ENCODE measurements at places on chromosomes 7 and 10.

- DNase-seq, result no peak
Observed at GRCh38 chr10:83515001-83515400, 624.3 kb upstream of the GHITM start.

DNA sequence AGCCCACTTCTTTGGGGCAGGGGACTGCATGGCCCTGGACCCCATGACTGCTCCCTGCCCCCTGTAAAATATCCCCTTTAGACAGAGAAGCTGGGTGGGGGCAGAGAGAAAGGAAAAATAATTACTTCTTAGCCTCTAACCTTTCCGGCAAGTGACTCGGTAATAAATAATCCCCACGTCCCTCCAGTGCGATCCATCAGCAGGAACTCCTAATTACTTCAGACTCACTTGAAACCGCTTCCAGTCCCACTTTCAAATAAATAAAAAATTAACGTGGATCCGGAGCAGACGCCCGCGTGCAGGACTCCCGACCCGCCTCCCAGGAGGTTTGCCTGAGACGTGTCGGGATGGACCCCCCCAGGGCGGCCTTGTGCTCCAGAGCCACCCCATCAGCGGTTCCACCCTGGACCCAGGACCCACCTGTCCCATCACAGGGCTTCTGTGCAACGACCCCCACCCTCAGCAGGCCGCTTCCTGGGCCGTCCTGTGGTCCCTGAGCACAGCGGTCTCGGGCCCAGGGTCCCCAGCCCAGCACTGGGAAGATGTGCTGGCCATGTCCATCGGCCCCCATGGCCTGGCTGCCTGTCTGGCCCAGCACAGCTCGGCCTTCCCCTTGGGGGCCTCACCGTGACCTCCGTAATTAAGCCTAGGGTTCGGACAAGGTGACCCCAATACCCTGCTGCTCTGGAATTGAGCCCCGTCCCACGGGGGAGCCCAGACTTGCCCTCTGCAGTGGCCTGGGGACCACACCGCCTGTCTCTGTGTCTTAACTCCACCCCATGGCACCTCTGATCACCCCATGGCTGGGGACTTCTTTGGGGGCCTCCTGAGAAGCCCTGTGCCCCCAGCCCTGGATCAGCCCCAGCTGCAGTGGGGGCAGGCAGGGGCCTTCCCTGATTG is 108.0 kb downstream of the UNCX start:
- DNase-seq, result no peak

DNA sequence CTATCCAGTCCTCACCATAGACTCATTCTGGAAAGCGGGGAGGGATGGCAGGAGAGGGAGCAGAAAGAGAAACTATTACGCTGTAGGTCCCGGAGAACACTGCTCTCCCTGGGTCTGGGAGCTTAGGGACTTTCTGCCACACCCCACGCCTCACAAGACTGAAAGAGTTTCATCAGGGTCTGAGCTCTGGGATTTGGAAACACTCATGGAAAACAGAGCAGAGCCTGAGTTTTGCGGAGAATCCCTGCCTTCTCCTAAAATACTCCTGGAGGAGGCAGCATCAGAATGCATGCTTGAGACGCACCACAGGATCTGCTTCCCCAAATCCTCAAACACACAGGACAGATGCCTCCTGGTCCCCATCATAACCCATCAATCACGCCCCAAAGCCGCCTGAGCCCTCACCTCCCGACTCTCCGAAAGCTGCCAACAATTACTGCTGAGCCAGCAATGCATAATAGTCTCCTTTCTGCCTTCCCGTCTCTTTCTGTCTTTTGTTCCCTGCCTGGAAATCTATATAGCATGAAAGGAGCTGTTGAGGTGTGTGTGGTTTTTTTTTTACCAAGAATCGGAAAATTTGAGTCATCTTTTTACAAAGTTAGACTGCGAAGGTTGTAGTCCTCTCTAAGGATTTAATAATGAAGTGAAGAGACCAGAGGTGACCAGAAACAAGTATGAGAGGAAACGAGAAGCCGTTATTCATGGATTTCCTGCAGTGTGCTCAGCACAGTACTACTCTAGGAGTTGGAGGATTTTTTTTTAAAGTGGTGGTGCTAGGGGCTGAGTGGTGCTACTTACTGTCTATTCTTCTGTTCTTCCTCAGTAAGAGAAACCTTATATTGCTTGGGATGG is 37.7 kb downstream of the ASB13 start:
- no peak for DNase-seq

- no peak for DNase-seq
Observed at GRCh38 chr7:128399991-128400390, 9.8 kb downstream of the IMPDH1 start.

- no peak for DNase-seq
Observed at GRCh38 chr7:105241198-105241597, 147.5 kb downstream of the SRPK2 start.

DNA sequence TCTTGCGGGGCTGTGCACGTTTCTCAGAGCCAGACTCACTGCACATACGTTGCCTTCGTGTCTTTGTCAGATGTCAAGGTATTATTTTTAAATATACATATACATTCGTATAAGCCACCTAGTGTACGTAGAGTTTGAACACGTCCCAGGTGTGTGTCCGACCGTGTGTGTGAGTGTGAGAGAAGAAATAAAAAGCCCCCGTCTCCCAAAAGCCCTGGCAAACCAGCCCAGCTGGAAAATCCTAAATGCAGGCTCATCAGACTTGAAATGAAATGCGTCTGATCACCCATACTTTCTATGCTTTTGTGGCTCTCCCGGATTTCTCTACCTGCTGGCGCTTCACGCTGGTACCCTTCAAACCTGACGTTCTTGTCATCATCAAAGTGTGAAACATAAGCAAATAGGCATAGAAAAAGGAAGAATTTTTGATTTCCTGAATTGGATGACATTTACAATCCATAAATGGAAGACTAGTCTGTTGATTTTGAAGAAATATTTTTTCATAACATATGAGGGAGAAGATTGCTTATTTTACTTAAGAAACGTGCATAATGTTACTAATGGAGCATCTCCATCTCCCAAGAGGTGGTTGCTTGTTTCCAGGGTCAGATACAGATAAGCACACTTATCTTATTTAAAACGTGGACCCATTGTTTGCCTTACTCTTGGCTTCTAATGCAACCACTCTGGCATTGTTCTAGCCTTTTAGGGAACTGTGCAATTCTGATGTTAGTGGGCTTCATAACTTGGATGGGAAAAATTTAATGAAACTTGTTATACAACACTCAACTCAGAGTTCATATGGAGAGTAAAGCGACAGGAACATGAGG is 971 bp downstream of the PRKG1 start:
- DNase-seq, result no peak
